ENCODE measurements at places on chromosomes 16 and 17.

DNA sequence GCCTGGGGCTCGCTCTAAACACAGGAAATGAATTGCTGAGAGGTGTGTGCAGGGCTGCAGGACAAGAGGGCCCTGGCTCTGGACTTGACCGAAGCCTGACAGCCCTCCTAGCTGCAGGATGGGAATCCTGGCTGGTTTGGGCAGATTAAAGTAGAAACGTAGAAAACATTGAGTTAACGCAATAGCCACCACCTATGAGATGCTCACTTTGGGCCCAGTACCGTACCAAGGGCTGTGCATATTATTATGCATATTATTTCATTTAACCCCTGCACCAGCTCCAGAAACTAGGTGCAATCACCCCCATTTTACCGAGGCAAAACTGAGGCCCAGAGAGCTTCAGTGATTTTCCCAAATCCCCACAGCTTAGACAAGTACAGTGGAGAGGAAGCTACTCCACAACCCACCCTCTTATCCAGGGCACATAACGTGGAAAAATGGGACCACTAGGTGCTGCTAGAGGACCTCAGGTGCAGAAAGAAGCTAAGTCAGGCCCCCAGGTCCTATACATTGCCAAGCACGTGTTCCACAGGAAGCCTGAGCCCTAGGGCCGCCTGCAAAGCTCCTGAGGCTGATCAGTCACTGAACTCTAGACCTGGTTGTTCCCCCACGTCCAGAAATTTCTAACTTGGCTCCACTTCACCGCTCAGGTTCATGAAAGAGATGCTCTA lies 79.2 kb downstream of the MYH11 start:
- DNase-seq, result peak; percentile 34

GRCh38 chr16:24204150-24204665 lies 51.9 kb upstream of the CACNG3 start:
- no peak for DNase-seq

DNA sequence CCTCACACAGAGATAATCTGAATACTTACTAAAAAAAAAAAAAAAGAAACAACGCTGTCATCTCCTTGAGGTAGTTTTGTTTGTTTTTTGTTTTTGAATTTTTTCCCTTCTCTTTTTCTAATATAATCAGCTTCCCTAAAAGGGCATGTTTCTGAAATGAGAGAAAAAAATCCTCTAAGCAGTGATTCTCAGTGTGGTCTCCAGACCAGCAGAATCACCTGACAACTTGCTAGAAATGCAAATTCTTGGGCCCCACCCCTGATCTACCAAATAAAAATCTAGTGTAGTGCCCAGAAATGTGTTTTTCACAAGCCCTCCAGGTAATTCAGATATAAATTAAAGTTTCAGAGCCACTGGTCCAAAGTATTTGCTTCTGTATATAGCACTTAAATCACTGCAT lies 65.4 kb downstream of the SSH2 start:
- DNase-seq, result no peak

- DNase-seq, result no peak
Observed at GRCh38 chr17:17844079-17844478, 7.3 kb upstream of the SREBF1 start.

DNA sequence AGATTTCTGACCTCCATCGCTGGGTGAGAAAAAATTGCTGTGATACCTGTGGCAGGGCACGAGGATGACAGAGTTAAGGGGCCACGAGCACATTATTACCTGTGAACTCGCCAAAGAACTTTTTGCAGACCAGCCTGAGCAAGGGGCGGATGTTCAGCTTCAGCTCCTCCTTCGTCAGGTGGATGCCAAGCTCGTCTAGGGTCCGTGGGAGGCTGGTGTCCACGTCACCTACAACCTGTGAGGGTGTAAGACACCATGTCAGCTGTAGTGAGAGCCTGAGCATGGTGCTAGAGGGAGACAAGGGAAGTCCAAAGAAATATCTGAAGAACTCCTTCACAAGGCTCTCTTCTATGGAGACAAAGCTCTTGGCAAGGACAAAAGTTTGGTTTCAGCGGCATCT lies 17.1 kb downstream of the HIGD1B start:
- no peak for DNase-seq

GRCh38 chr17:30196504-30196903 lies 39.0 kb downstream of the SLC6A4 start:
- no peak for DNase-seq

DNA sequence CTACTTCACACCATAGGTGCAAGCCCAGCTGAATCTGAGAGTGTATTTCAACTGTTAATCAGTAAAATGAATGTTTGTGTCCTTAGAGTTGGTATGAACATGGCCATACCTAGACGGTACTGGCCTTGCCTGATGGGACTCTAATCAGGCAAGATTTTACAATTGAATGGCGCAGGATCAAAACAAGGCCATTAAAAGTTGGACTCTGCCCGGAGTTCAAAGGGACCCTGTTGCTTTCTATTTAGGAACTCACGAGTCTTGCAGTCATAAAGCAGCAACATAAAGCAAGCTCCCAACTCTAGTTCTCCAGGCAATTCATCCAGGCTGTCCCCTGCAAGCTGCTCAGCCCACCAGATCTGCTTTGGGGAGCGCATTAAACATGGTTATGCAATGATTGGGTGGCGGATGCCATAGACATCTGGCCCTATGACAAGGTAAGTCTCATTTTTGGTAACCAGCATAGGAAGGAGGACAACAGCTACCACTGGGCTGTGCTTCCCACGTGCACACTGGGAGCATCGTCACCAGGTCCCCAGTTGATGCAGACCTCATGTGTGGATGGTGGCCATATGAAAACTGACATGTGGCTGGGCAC lies 8.8 kb downstream of the TMEM186 start:
- DNase-seq, result no peak

GRCh38 chr16:46747777-46748651 lies at the start of gene MYLK3:
Gene MYLK3 (minus strand): TSS chr16:46748344. CDS start chr16:46748193, 151 bp downstream.
- DNase-seq, result no peak

GRCh38 chr17:81519284-81520020 lies 6.9 kb upstream of the ACTG1 start:
- DNase-seq, result peak; percentile 77

DNA sequence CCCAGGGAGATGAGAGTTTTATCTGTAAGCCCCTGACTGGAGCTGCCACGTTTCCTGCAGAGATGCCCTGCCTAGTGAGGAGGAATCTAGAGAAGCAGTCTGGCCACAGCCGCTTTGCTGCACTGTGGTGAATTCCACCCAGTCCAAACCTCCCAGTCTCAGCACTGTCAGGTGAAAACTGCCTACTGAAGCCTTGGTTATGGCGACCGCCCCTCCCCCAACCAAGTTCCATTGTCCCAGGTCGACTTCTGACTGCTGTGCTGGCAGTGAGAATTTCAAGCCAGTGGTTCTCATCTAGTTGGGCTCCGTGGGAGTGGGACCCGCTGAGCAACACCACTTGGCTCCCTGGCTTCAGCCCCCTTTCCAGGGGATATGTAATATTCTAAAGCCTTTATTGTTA lies 10.2 kb upstream of the LYZL6 start:
- DNase-seq, result no peak

DNA sequence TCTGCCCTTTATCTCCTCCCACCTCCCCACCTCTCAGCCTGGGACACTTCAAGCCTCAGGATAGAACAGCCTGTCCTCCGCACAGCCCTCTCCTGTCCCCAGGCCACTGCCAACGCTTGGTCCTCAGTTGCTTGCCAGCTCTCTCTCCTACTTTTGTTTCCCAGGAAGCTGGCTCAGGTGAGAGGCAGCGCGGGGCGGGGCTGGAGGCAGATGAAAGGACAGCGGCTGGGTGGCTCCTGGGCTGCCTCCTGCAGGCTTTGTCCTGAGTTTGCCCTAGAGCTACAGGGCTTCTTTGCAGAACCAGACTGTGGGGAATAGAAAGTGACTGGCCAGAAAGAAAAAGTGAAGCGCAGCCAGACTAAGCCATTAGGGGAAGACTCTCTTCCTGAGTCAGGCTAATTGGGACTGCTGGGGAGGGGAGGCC lies 48.2 kb upstream of the CDC42EP4 start:
- DNase-seq, result no peak

DNA sequence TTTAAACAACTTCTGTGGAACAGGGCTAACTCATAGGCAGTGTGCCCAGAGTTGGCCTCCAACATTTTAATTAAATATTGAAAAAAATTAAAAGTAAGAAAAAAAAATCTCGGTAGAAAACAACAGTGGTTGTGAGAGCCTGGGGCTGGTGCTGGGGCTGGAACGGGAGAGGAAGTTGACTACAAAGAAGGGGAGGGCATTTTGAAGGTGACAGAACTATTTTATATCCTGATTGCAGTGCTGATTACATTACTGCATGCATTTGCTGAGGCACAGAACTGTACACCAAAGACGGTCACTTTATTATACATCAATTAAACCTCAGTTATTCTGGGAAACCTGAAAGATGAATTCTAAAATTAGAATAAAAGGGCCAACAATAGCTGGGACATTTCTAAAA lies 142.5 kb downstream of the PARN start:
- DNase-seq, result no peak

- no peak for DNase-seq
Observed at GRCh38 chr17:37478187-37478586, 11.5 kb upstream of the DUSP14 start.

DNA sequence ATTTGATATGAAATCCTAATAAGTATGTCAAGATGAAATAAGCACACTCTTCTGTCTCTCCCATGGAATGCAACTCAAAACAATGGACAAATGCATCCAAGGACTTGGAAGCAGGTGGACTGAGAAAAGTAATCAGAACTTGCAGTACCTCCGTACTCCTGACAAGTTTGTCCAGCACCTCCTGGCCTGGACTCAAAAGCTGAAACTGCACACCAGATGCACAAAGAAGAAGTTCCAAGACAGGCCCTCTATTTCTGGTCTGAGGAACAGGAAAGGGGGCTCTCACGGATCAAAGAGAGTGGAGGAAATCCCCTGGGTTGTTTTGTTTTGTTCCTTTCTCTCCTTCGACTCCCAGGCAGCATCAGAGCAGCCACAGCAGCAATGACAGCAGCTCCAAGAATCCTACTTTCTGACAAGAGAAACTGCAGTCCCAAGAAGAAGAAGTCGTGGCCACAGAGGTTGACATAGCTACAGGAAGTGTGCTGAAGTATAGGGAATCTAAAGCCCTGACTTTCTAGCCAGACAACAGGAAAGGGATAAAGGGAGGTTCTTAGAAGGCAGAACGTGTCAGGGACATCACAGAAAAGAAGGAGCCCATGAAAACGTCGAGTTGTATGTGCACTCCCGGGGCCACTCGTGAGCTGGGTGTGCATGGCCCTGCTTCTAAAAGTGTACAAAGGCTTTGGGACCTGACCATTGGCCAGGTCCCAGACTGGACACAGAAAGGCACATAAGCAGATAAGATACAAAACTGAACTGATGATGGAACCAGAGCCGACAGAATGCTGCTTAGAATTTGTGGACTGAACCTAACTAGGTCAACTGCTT lies 29.3 kb downstream of the AKAP10 start:
- DNase-seq, result no peak

- DNase-seq, result peak; percentile 36
Observed at GRCh38 chr17:75565066-75565465, 22.5 kb upstream of the MYO15B start.

GRCh38 chr17:64300699-64300965 lies 37.6 kb upstream of the TEX2 start:
- no peak for DNase-seq

- no peak for DNase-seq
Observed at GRCh38 chr16:30010844-30011713, at the start of gene DOC2A. Gene DOC2A (minus strand): TSS chr16:30011027. CDS start chr16:30010222, 805 bp downstream.

GRCh38 chr16:25730396-25730795 lies 38.6 kb downstream of the HS3ST4 start:
- DNase-seq, result no peak

GRCh38 chr17:80855948-80856862 lies 135.4 kb upstream of the CHMP6 start:
- DNase-seq, result no peak

GRCh38 chr17:64622931-64623654 lies 39.0 kb downstream of the SMURF2 start:
- no peak for DNase-seq

GRCh38 chr17:40646791-40647623 lies 611 bp downstream of the SMARCE1 start:
- DNase-seq, result peak; percentile 51

- DNase-seq, result no peak
Observed at GRCh38 chr16:79066561-79066960, 534.0 kb downstream of the MAF start.

DNA sequence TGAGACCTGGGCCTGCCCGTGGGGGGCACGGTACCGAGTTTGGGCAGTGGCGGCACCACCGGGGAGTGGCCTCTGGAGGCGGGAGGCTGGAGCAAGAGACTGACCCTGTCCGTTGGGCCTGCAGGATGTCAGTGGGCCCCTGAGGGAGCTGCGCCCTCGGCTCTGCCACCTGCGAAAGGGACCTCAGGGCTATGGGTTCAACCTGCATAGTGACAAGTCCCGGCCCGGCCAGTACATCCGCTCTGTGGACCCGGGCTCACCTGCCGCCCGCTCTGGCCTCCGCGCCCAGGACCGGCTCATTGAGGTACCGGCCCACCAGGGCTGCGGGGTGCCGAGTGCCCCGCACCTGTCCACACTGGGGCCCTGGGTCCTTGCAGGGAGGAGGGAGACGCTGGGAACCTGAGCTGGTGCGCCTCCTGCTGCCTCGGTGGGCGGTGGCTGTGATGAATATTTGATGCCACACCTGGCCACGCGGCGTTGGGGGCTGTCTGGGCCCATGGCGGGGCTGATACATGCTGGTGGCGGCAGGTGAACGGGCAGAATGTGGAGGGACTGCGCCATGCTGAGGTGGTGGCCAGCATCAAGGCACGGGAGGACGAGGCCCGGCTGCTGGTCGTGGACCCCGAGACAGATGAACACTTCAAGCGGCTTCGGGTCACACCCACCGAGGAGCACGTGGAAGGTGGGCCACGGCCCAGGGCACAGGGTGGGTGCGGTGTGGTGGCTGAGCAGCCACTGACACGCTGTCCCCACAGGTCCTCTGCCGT lies 9.7 kb downstream of the NHERF2 start:
- no peak for DNase-seq

DNA sequence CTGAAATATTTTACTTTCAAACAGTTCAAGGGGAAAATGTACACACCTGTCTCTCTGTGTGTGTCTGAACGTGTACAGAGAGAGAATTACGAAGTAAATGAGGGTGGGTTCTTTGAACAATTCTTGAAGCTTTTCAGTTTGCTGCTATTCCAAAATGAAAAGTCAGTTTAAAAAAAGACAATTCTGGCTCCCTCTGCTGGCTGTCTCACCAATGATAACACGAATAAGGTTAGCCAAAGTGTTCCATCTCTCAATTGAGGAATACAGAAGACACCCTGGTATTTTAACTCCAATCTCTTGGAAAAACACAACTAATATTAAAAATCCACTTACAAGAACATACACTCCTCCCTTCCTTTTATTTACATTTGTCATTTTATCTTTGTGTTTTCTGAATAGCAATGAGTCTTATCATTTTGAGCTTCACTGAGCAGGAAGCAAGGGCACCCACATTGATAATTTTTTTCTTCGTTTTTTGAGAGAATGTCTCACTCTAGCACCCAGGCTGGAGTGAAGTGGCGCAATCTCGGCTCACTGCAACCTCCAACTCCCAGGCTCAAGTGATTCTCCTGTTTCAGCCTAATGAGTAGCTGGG lies 20.5 kb downstream of the EFTUD2 start:
- DNase-seq, result peak; percentile 53

- no peak for DNase-seq
Observed at GRCh38 chr16:84730406-84731106, 30.8 kb downstream of the USP10 start.

Data from MM.1S (cell line).